ENCODE measurements at places on chromosomes 11 and 22.

DNA sequence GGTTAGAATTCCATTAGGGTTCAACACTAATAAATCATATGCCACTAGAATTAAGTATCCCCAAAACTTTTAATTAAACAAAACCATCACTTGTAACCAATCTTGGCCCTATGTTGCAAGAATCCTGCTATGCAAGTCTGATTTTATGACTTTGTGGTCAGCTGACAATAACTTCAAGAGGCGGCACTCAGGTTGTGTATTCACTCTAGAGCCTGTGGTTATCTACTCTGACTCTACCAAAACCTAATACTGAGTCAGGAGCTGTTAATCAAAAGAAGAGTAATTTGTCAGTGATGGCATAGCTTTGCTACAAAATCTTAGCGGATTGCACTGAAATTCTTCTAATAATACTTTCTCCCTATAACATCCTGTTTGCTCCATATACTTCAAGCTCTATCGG, 253.7 kb downstream of the AASDHPPT start:
- no peak for DNase-seq

- no peak for DNase-seq
Measured at GRCh38 chr11:124090996-124091395, 24.3 kb upstream of the VWA5A start.

GRCh38 chr11:126229858-126230540, 18.4 kb downstream of the FAM118B start:
- no peak for DNase-seq

DNA sequence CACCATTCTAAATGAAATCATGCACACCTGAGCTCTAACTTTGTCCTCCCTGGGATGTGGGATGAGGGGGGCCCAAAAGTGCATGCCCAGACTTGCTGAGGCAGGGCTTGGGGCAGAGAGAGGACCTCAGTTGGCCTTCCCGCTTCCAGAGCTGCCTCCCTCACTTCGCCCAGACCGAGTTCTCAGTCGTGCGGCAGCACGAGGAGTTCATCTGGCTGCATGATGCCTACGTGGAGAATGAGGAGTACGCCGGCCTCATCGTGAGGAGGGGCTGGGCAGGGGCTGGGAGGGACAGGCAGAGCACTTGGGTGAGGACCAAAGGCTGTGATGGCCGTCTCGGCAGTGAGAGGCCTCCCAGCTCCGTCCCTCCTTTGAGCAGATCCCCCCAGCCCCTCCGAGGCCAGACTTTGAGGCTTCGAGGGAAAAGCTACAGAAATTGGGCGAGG, 8.2 kb downstream of the CFL1 start:
- no peak for DNase-seq

DNA sequence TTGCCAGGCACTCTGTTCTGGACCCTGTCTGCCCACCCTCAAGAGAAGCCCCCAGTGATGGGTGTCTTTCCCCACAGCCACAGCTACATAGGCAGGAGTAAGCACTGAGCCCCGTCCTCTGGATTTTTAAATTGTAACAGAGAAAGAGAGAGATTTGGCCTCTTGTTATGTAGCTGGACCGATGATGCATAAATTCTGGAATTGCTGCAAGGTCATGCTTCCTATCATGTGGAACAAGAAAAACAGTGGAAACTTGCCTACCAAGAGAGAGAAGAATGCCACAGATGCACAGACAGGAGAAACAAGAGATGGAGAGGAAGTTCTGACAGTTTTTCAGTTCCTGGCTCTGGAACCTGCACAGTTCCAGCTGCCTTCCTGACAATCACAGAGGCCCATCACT, 150.2 kb downstream of the ETS1 start:
- DNase-seq, result no peak

GRCh38 chr22:22038178-22038880, 55.7 kb upstream of the TOP3B start:
- no peak for DNase-seq

GRCh38 chr22:31841078-31841827, 87.4 kb downstream of the DEPDC5 start:
- no peak for DNase-seq

All from right kidney (tissue), 9 donors.